ENCODE measurements at places on chromosomes 4 and X.
A peak's percentile ranks its signal among the peaks of the same experiment; 100 is the strongest.

- no peak for DNase-seq
These were observed 37.5 kb downstream of the SMIM20 start for GRCh38 chr4:25951390-25951952.

- DNase-seq = no peak
These were observed 80.2 kb upstream of the ACSL4 start for GRCh38 chrX:109813236-109813635.

DNA sequence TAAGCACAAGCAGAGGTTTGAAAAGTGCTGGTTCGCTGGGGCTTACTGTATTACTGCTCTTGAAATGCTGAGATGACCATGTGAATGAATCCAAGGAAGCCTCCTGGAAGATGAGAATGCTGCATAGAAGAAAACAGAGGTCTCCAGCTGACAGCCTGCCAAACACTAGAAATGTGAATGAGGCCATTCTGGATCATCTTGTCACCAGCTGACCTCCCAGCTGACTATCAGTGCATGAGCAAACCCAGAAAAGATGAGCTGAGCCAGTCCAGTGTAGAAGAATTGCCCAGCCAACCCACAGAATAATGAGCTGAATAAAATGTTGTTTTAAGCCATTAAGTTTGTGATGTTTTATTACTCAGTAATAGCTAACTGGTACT, 49.1 kb upstream of the DYNLT3 start:
- DNase-seq = no peak

- no peak for DNase-seq
These were observed 436.6 kb downstream of the RPA4 start for GRCh38 chrX:97320305-97320704.

GRCh38 chr4:42122237-42122636, 30.2 kb downstream of the BEND4 start:
- DNase-seq = no peak

DNA sequence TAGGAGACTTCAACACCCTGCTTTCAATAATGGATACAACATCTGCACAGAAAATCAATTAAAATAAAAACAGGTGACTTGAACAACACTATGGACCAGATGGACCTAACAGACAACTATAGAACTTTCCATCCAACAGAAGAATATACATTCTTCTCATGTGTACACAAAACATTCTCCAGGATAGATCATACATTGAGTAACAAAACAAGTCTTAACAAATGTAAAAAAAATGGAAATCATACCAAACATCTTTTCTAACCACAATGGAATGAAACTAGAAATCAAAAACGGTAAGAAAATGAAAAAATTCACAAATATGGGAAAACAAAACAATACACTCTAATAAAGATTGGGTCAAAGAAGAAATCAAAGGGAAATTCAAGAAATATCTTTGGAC, 24.7 kb downstream of the CYP2U1 start:
- no peak for DNase-seq

DNA sequence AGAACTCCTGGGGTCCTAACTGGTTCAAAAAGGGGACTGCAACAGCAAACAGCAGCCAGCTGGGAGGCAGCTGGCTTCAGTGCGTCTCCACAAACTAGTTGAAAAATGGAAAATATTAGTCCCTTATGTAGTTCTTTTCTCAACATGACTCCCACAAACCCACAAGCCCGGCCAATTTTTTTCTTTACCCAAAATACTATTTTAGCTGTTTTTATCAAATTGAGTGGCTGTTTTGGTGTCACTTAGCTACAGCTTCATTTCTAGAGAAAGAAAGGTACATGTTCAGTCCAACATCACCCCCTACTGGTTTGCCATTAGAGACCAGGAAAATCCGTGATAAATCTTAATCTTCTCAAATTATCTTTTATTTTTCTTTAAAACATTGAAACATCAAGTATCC, 97.2 kb downstream of the GUCY2F start:
- DNase-seq = peak; percentile 25

DNA sequence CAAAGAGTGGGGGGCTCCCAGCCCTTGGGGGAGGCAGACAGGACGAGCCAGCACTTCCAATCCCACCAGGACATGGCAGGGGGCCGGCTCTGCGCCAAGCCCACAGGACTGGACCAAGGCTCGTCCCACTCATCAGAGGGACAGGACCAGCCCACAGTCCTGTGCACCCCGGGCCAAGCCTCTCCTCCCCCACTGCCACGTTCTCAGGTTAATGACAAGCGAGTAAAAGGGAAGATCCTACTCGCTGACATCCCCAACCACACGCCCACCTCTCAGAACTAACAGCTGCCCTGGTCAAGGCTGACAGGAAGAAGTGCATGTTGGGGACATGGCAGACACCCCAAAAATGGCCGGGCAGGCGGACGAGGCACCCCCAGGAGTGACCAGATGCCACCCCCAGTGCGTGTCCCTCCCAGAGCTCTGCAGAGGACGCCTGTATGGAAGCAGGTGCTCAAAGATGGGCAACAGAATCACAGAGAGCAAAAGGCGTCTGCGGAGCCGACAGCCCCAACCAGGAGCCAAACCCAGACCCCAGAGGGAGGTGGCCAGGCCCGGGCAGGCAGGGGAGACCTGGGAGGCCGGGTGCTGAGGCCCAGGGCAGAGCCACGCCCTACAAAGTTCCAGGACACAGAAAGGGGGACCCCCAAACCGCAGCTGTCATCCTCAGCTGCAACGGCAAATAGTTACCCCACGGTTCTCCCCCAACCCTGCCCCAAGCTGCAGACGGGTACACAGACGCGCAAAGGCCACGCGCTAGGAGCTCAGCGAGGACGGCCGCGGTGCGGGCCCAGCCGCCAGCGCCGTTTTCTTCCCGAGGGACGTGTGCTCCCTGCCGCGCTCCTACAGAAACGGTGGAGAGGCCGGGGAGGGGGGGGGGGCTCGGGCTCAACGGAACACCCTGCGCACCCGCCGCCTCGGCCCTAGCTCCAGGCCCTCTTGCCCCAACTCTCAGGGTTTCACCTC, 1.7 kb downstream of the CTBP1 start:
- DNase-seq = no peak

DNA sequence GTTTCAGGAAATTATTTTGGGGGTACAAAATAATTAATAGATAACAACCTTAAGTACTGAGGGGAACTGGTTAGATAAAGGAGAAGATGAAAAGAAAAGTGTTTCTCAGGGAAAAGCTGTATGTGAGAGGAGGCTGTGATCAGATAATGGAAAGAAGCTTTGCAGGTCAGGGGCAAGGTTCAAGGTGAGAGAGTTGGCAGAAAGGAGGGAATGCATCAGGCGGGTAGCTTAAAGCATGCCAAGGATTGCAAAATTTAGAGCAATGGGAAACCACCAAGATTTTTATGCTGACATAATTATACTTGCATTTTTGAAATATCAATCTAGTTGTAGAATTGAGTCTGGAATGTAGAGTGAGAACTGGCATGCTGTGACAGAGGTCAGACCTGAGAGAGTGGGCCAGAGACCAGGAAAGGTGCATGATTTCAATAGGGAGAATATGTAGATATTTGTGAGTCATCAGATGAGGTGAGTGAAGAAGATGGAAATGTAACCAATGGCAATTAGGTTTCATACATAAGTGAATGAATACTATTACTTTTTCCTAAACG, 508.7 kb downstream of the TRIML1 start:
- no peak for DNase-seq

DNA sequence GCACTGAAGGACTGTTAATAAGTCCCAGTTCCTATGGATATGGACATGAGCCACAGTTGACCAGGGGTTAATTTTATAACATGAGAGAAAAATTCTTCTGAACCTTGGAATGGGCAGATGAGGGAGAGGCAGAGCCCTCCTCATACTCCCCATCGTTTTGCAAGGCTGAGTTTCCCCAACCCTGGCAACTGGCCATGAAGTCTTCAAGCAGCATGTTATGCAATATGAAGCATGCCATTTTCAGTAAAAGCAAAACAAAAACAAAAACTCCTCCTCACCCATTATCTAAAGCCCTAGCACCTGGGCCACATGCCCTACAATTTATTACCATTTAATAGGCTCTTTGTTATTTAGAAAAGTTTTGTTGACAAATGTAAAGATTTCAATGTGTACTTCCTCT, 64.5 kb downstream of the GPC4 start:
- DNase-seq = no peak

GRCh38 chr4:74083546-74083945, 15.4 kb downstream of the CXCL2 start:
- no peak for DNase-seq

DNA sequence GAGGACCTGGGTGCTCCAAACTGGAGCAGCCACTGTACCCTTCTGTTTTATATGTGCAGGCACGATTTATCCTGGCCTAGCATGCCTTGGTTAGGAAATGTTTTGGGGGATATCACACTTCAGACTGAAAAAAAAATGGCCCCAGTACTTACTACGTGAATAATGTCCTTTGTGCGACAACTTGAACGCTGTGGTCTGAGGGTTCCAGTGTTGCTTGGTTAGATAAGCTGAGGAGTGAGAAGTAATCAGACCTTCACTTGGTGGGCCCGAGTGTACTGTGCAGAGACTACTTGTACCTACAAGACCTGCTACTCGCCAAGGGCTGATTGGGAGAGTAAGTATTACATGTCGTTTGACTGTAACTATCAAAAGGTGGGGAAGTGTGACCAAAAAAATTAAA, 678 bp downstream of the DNAAF6 start:
- DNase-seq = no peak

DNA sequence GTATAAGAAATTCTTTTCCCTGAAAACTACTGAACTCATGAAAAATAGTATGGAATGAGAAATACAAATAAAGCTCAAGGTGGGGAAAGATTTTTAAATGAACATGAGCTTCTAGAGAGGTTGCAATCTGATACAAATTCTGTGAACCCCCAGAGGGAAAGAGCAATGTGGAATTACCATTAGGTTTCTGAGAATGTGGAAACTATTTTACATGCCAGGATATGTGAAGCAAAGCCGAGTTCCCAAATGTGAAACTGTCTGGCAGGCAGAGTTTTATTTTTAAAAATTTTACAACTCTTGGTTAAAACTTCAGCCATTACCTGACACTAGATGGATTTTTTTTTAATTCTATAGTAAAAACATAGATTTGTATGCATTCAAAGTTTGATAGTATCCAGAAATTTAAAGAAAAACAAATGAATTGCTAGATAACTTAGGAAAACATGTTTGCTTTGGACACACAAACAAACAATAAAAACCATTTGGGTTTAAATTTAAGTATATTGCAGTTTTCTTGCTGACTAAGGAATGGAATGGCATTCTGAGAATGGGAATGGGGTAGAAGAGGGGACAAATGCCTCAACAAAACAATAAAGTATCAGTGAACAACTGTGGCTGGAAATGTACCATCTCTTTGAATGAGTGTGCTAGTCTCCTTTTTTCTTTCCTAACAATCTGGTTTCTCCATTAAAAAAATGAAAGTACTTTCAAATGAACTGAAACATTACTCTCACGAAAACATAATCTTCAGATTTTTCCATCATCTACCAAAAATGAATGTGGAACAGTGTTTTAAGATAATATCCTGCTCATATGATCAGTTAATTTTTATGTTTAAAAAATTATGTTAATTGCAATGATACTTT, 99.6 kb downstream of the PCDH18 start:
- peak; percentile 38 for DNase-seq

DNA sequence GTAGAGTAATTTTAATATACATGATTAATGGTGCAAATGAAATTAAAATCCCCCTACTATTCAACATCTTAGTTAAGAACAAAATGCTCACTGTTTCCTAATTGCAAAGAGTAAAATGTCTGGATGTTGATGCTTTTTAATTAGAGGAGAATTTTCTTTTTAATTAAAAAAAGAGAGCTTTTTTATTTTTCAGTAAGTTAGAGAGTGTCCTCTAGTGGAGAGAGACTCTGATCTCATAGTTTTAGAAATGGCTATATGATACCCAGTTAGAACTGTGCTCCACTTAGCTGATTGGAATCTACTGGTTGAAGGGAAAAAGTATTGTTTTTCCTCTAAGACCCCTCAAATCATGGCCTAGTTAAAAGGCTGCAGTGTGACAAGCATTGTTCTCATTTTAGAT, 312.0 kb upstream of the MAGEB2 start:
- peak; percentile 6 for DNase-seq

DNA sequence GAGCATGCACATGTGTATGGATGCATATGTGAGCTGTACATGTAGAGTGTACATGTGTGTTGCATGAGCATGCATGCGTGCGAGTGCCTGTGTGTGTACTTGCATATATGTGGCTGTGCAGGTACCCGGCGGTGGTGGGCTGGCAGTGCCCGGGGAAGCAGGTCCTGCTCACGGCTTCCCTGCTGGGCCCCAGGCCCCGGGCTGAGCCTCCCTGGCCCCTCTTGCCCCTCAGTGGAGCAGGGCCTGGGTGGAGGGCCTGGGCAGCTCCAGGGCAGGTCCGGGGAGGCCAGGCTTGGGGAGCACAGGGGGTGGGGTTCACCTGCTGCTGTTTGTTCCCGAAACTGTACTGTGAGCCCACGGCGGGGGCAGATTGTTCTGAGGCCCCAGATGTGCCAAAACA, 9.4 kb downstream of the NAT8L start:
- no peak for DNase-seq

DNA sequence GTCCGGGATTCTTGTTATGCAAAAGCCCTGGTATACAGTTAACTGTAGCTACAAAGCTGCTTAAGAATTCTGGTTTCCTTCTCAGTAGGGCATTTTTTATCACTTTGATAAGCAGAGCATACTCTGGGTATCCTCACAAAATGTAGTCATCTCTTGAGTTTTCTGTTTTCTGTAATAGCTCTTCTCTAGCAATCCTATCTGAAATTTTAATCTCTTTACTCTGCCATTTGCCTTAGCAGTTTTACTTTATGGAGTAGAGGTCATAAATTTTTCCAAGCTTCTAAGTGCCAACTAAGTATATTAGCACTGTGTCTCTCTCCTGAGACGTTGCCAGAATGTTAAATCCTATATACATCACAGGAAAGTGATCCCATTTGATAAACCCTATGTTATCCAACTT, 28.0 kb upstream of the BANK1 start:
- no peak for DNase-seq

- no peak for DNase-seq
These were observed 28.6 kb upstream of the DIAPH2 start for GRCh38 chrX:96655947-96656623.

DNA sequence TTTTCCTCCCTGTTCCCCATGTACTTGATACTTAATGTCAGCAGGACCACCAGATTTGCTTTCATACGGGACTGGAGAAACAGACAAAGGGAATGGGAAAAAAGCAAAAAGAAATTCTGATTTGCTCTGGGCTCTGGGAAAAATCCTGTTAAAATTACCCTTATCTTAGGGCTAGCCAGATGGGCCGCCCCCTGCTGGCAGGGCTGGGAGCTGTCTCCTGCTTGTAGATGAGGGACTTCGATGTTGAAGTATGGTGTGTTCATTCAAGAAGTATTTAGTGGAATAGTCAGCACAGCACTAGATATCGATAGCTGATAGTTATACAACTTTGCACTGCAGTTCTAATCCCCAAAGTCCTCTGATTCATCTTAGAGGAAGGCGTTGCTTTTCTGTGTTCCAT, 45.8 kb downstream of the BCORL1 start:
- DNase-seq = peak; percentile 47

DNA sequence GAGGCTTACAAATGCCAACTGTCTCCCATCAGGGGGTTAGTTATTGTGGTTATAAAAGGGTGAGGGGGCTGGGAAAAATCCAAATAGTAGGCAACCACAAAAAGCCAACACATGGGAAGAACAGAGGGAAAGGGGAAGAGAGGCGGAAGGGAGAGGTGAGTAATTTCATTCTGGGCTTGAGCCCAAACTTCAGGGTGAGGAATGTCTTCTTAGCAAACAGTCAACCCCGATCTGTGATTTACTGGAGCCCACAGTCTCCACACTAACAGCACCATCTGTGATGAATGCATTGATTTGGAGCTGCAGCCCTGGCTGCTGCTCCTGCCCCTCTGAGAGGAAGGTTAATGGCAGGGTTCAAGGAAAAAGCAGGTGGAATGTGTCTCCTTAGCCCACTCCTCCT, 162.2 kb upstream of the GPR101 start:
- DNase-seq = no peak

All from AG08395 (cell line).